A549 treated with AZD2906 at 1 μM for 4 hours (cell line): ENCODE measurements at places on chromosomes 2 and 18. TPM values are rescaled to one million over a fixed set of nuclear protein-coding genes. Genes with fewer than 3 reads are reported as not detected.

MYOM1 gene
- total RNA-seq = 0.10 to 0.32 TPM (median 0.13 TPM) in 5 replicates

AGXT gene
- total RNA-seq = not detected in 5 replicates

ONECUT2 gene
- total RNA-seq = 0.27 to 0.54 TPM (median 0.29 TPM) in 5 replicates

EFR3B gene
- 7.7 to 10.1 TPM (median 8.0 TPM) in 5 replicates for total RNA-seq

RBM44 gene
- 0.10 to 0.23 TPM (median 0.16 TPM) in 5 replicates for total RNA-seq

CCDC141 gene
- total RNA-seq = 0.02 TPM in 1 of 5 replicates, not detected in the others
